Activated B cell treated with CpG ODN at 0.5 μM for 24 hours (primary cell): ENCODE measurements at places on chromosomes 11 and 22.
A peak's percentile ranks its signal among the peaks of the same experiment; 100 is the strongest.

- peak; percentile 8 for DNase-seq
Observed at GRCh38 chr11:61912991-61913698, 4.2 kb downstream of the RAB3IL1 start.

- no peak for DNase-seq
Observed at GRCh38 chr11:20397281-20397680, 9.8 kb downstream of the PRMT3 start.

DNA sequence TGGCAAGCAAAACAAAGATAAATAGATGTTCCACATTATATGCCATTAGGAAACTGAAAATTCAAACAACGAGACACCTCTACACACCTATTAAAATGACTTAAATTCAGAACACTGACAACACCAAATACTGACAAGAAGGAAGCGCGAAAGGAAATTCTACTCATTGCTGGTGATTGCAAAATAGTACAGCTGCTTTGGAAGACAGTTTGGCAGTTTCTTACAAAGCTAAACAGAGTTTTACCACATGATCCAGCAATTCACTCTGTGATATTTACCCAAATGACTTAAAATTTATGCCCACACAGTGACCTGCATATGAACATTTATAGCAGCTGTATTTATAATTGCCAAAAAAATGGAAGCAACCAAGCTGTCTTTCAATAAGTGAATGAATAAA, 232.6 kb downstream of the CASP12 start:
- DNase-seq = no peak

- no peak for DNase-seq
Observed at GRCh38 chr11:133163463-133164419, 368.6 kb downstream of the OPCML start.

DNA sequence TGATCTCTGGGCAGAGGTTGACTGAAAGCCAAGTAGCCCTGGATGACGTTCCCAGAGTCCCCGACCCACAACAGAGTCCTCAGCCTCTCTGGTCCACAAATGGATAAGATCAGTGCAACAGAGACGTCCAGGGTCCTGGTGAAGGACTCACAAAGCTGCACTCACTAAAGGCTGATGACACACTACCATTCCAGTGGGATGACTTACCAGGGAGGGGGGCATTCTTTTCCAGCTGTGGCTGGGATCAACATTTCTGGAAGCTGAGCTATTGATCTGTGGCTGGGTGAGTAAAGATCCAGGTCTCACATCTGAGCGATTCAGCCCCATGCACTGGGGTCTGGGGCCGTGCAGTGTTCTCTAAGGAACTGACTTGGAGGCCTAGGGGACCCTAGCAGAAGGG, 296.2 kb downstream of the NTM start:
- no peak for DNase-seq

GRCh38 chr11:68904248-68904847, 657 bp downstream of the IGHMBP2 start:
- peak; percentile 41 for DNase-seq

DNA sequence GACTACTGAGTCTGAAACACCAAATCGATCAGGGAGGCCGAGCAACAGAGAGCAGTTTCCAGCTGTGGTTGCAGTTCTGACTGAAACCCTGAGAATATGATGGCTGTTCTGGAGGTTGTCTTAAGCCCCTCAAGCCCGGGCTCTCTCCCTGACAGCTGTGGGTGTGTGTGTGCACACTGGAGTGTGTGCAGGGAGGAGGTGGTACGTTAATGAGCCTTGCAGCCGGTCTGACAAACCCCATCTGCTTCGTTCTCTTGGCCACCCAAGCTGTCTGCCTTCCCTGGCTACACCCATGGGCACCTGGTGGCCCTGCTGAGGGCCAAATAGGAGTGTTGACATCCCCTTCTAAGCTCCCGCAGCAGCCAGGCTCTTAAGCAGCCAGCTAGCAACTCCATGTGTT, 189.8 kb downstream of the KIRREL3 start:
- DNase-seq = no peak

DNA sequence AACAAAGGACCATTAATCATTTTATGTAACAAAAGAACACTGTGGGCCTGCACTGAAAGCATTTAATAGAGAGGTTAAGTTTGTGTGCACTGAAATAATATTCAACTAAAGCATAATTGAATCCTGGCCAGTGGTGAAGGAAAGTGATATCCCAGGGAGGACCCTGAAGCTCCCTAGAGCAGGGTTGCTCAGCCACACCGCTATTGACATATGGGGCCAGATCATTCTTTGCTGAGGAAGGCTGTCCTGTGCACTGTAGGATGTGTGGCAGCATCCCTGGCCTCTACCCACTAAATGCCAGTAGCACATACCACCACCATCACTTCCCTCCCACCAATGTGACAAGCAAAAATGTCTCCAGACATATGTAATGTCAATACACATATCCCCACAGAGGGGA, 166.1 kb upstream of the MTNR1B start:
- DNase-seq = no peak

DNA sequence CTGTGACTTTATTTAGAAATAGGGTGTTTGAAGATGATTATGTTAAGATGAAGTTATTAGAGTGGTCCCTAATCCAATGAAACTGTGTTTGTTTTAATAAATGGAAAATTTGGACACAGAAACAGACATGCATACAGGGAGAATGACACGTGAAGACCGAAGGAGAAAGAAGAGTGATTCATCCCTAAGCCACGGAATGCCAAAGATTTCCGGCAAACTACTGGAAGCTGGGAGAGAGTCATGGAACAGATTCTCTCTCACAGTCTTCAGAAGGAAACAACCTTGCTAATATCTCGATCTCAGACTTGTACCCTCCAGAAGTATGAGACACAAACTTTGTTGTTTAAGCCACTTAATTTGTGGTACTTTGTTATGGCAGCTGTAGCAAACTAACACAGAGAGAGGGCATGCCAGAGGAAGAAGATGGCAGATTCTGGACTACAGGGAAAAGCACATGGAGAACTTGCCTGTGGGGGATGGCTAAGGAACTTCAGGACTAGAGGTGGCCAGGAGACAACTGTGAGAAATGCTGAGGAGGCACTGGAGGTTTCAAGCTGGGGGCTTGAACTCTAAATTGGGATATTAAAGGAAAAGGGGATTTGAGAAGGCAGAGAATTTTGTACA, 733.5 kb upstream of the CCDC90B start:
- no peak for DNase-seq

DNA sequence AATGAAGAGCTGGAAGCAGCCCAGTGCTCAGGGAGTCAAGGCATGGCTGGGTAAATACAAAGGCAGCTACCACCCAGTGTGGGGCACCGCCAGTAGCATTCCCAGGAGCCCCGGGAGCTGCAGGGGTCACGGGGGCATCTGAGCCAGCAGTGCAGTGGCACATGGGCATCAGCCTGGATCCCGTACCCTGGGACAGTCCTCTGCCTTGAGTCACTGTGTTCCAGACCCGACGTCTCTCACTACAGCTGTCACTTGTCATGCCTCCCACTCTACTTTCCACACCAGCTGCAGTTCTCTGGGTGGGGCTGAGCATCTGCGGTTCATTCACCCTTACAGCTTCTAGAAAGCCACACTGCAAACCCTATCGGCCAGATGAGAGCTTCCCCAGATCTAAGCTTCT, 29.6 kb downstream of the DHCR7 start:
- DNase-seq = no peak

GRCh38 chr22:35220221-35220620, 37.1 kb upstream of the HMGXB4 start:
- DNase-seq = no peak

DNA sequence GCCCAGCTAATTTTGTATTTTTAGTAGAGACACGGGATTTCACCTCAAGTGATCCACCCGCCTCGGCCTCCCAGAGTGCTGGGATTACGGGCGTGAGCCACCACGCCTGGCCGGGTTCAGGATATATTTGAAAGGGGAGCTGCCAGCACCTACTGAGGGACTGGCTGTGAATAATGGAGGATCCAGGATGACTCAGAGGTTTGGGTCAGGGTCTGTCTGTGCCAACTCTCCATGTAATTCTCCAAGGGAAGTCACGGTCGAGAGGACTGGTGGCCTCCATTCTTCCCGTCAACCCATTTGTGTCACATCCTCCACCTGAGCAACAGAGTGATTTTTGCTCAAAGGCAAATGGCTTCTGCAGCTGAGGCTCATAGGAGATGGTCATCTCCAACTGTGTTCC, 3.6 kb upstream of the ARRB1 start:
- no peak for DNase-seq

DNA sequence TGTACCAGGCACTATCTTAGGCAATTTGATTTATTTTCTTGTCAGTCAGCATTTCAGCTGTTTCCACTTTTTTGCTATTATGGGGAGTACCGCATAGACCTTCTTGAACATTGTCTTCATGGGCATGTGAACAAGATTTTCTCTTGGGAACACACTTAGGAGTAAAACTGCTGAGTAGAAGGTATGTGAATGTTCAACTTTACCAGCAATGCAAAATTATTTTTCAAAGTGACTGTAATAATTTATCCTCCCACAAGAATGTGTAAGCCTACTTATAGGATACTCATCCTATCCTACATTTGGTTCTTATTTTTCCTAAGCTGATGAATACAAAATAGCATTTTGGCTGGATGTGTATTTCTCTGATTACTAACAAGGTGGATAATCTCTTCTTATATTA, 132.0 kb upstream of the NAV2 start:
- DNase-seq = no peak

DNA sequence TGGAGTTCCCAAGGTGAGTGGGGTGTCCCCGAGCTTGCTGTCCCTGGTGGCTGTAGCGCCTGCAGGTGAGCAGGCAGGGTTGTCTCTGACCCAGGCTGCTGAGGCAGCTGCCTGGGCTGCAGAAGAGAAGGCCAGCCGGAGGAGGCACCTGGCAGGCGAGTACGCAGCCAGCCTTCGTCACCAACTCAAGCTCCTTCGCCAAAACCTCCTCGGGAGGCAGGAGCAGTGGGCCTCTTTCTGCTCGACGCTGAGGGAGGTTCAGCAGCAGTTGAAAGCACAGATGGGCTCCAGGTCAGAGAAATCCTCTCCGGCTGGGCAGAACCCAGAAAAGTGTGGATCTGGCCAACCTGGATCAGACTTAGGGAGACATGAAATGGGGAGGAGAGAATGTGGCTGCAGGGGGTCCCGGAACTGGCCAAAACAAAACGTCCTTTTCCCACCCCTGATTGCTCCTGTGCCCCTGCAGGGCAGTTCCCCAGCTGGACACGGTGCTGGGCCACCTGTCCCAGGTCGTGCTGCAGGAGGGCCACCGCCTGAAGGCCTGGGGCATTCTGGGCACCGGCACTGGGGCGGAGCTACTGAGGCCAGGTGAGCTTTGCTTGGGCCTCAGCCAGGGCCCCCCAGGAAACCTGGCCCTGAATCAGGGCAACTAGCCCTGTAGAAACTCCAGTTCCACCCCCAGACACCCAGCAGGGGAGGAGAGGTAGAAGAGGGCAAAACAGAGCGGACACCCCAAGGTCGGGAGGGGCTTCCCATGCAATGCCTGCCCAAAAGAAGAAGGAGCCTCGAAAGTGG, 56.7 kb downstream of the BTG4 start:
- DNase-seq = no peak

- no peak for DNase-seq
Observed at GRCh38 chr11:115869780-115870431, 365.7 kb upstream of the CADM1 start.

DNA sequence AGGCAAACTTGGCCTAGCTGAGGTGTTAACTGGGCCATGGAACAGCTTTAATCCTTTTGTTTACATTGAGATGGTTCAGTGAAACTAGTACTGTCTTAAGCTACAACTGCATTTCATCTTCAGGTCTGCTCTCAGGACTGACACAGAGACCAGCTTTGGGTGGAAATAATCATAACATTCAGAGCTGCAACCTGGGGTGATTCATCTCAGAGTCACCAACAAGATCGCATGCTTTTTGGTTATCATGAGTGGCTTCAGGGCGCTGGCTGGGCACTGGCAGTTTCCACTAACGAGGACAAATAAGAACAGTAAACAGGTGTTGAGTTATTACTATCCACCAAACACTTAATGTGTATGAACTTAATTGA, 60.9 kb upstream of the PAX6 start:
- no peak for DNase-seq

GRCh38 chr11:35009944-35010342, 93.5 kb downstream of the PDHX start:
- no peak for DNase-seq

DNA sequence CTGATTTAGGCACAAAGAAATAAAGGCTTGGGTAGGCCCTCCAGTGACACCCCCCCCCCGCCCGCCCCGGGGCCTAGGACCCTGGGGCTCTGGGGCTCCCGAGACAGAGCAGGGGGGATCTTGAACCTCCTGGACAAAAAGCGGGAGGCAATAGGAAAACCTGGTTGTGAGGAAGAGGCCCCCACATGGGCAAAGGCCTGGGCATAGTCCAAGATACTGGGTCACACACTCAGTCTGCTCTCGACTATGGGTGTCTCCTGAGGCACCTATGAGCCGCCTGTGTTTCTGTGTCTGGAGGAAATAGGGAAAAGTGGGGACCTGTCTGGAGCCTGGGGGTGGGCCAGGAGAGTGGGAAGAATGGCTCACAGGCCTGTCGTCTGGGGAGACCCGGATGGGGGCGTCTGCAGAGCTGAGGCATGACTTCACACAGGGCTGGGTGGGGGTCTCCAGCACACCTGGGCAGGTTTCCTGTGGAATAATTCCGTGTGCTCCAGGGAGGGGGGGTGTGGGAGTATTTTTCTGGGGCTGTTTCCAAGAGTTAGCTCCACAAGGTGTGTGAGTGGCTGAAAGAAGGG, 2.4 kb upstream of the MN1 start:
- no peak for DNase-seq

DNA sequence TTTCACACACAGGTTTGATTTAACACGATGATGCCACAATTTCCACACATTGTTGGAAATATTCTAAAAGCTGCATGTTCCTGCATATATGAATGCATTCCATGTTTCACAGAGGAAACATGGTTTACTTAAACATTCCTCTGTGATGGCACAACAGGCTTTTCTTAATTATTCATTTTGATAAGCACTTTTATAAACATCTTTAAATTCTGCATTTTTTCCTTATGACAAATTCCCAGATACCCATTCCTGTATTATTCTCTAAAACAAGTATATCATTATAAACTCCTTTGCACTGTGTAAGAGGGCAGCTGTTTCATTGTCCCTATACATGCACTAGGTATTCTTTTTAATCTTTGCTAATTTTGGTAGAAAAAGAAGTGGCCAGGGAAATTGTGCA, 532.3 kb downstream of the SOX6 start:
- DNase-seq = no peak

DNA sequence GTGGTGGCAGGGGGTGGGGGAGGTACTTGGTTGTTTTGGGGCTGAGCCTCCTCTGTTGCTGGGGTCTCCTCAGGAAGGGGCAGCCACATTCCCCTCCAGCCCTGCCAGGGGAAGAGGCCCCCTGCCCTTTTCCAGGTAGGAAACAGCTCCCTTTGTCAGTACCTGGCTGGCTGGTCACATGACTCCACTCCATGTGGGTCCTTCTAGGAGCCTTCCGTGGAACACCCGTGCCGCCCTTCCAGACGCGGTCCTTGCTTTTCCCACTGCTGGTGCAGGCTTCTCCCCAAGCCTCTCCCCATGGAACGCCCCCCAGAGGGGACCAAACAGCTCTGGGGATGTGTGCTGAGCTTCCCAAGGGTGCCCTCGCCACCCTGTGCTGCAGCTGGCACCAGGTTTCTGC, 19.9 kb downstream of the IFT27 start:
- no peak for DNase-seq
